NCI-H446 (cell line): ENCODE measurements at places on chromosomes 6 and 20.

DNA sequence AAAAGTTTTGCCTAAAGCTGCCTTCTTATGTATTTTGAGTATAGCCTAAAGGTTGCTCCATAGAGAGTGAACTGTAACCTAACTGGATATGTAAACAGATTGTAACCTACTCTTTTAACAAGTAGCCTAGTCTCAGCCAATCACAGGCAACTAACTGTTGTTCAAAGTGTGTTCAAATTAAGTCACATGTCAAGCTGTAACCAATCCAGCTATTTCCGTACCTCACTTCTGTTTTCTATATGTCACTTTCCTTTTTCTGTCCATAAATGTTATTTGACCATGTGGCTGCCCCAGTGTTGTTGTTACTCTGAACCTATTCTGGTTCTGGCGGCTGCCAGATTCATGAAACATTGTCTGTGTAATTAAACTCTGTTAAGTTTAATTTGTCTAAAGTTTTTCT is 47.4 kb upstream of the RNGTT start:
- DNase-seq: no peak

- no peak for DNase-seq
Observed at GRCh38 chr6:124881898-124882578, 80.2 kb upstream of the RNF217 start.

DNA sequence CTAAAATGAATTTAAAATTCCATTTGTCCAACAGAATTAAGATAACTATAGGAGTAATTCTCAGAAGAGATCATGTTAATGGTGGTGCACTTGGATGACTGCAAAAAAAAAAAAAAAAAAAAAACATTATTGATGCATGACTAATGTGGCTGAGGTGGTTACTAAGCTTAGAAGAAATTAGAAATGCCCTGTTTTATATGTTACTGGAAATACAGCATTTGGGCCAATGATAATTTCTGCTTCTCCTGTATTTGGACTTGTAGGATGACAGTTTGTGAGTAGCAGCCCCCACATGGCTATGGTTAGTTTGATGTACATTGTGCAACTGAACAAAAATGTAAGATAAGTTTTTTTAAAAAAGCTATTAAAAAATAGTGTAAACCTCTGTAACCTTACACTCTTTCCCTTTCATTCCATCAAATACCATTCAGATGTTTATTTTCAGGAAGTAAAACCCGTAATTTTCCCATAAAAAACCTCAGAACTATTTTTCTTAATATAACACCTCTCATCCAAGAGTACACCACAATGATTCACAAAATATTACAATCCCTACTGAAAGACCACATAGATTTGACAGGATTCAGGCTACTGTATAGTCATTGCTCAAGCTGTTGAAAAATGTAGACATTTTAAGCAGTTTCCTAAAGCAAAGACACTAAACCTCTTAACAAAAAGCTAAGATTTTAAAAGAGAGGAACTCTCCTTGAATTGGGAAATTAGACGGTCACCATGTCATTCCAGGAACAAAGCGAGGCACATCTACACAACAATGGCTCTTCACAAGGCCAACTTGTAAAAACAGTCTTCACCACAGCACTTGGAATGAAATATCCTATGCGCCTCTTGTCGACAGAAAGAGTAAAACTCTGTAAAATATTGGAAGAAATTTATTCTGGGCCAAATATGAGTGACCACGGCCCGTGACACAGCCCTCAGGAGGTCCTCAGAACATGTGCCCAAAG is 83.0 kb downstream of the WDR27 start:
- DNase-seq: no peak

DNA sequence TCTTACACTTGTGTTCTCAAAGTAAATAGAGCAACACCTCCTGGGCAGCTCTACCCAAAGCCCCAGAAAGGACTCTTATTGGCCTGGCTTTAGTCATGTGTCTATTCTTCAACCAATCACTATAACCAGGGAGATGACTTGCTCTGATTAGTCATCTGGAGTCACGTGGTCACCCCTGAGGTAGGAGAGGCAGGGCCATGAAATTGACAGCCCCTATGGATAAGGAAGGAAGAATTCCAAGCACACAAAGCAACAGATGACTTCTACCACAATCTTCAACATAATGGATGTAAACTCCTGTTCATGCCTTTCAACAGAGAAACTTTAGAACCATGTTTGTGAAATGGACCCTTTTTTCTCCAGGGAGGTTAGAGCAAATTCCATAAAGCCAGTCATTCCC is 24.6 kb upstream of the EYA2 start:
- DNase-seq: no peak

DNA sequence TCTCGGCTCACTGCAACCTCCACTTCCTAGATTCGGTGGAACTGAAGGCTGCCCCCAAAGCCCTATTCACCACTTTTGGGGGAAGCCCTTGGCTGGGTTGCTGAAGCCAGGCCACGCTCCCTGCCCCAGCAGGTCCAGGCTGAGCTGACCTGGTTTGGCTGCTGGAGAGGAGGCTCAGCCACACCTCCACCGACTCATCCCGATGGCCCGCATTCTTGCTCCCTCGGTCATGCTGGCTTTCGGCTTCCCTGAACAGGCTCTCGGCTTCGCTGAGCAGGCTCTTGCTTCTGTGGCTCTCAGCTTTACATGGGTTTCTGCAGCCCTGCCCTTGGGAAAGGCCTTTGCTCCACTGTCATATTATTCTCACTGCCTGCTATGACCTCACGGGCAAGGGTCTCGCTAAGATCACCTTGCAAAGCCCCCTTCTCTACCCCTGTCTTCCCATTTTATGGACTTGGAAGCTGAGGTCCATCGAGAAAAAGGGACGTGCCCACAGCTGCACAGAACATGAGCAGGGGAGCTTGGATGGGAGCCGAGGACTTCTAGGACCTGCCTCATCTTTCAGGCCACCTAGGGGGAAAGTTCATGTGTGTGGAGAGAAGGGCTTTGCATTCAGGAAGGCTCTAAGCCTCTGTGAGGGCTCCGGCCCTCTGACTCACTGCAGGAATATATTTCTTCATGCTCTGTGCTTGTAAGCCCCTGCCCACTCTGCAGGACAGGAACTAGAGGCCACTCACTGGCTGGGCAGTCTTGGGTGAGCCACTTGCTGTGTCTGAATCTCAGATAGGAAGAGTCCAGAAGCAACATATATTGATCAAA is 15.6 kb downstream of the ARHGAP40 start:
- no peak for DNase-seq

DNA sequence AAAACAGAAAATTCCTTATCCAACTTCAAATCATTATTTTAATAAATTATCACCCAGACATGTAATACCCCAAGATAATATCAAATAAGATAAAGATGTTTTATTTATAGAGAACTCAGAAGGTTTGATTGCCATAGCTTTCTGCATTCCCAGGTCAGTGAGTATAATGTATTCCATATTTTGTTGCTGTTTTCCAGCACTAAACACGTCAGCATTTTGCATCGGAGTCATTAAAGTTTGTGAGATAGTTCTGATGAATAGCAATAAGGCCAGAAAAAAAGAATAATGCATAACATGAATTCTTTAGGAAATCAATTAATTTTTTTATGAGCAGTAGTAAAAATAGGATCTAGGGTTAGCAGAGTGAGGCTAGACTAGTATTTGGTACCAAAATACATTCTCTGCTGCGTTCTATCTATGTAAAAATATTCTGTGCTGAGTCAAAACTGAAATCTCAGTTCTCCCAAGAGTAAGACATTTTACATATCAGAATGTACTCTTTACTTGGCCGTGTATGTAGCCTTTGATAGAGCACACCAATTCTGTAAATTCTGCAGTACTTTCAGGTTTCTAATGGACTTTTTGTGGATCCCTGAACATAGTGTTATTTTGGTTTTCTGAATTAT is 269.9 kb upstream of the AGPAT4 start:
- DNase-seq: no peak

- no peak for DNase-seq
Observed at GRCh38 chr6:109579361-109579760, 96.3 kb upstream of the ZBTB24 start.

DNA sequence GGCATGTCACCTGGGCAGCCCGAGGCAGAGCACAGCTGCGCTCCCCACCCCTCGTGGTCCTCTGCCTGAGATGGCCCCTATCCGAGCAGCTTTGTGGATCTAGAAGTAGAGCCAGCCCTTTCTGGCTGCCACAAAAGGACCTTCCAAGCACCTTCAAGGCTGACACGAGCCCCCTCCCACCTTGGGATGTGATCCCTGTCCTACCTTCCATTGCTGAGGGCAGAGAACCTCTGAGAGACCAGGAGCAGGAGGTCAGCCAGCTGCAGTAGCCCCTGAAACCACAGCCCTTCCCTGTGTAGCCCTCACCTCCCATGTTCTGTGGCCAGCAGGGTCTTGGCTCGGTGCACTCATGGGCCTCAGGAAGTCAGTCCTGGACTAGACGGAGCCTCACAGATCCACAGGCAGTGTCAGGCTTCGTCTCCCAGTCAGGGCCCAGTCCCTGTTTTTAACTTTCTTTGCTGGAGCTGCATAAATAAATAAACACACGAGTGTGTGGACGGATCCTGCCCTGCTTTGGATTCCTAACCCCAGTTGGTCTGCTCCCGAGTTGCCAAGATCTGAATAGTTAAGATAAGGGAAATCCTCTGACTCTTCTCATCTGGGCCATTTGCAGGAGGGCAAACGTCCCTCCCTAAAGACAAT is 507.7 kb downstream of the PREX1 start:
- no peak for DNase-seq

DNA sequence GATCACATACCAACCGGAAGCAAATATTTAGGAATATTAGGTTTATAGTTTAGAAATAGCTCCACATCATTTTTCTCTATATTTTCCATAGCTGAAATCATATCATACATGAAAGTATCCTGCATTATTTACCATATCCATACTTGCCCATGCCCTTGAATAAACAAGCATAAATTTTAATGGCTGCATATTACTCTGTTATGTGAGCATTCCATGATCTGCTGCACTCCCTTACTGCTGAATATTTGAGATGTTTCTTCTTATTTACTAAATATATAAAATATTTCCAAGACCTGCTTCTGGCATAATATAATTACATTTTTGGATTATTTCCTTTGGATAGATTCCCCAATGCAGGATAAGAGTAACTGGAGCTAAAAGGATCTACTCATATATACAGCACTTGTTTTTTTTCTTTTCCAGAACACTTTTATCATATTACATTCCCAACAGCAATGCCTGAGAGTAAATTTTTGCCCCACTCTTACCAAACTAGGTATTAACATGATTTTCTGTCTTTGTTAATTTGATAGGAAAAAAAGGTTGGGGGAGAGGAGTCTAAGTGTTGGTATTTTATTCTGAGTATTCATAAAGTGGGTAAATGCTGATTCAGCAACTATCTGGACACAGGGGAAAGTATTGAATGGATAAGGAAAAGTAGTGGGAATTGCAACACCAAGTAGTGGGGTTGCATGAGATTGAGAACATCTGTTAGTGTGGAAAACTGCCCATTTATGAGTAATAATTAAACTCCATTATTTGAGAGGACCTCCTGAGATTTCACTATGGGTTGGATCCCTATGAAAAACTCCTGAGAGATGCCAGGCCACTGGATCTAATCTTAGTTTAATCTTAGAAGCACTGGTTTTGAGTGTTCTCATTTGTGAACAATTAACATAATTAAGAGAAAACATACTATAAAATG is 76.0 kb downstream of the MAN1A1 start:
- DNase-seq: peak; percentile 58

DNA sequence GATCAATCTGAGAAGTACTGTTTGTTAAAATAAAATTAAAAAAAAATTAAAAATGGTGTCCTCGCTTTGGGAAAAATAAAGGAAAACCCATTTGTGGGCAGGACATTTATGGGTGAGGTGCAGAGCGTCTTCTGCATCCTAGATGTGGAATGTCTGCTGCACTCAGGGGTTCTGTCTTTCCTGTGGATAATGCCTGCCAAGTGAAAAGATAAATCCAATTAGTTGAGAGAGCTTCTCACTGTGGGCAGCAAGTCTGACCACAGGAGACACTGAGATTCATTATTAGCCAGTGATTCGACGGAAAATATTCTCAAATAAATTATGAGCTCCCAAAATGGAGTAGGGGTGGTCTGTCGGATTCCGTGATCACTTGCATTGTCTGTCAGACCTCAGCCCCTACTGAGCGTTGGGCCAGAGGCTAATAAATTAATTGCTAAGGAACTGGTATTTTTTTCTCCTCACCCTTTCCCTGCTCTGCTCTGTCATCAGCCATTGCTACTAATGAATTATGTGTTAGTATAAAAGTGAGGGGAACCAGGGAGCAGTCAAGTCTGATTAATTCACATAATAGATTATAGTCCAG is 10.0 kb downstream of the GMPR start:
- no peak for DNase-seq

DNA sequence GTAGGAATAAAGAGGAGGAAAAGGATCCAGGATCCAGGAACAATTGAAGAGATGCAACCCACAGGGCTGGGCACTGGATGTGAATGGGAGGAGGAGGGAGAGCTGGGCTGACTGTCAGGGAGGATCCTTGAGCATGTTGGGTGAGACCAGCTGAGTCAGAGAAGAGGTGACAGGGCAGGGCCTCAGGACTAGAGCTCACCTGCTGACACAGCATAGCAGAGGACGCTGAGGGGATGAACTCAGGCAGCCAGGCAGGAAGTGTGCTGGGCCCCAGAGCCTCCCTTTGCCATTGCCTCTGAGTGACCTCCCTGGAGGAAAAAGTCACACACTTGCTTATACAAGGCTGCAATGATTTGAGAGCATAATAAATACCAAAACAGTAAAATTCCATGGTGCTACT is 72.3 kb downstream of the ZNF133 start:
- DNase-seq: no peak

- DNase-seq: no peak
Observed at GRCh38 chr6:80223743-80224212, 117.3 kb downstream of the BCKDHB start.

DNA sequence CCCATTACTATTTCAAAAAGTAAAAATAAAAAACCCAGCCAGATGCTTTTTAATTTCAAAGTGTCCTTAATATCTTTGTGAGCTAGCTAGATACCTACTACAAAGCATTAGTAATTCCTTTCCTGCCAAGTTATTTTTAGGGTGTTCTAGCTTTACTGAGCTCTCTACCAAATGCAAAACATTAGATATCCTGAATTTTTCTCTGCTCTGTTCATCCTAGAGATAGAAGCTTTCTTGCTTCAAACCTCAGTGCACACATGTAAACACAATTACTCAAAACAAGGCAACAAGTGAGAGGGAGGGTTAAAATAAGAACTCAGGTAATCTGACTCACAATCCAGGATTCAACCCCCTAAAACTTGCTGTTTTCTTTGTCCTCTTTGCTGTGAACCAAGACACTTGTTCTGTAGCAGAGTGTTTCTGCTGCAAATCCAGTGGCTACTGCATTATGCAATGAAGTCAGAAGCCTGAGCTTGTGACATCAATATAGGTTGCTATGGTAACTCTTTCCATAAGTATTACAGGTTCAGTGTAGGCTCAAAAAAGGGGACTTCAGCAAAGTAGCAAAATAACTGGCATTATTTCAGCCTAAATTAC is 72.6 kb upstream of the STXBP5 start:
- DNase-seq: no peak

- DNase-seq: no peak
Observed at GRCh38 chr6:91352878-91353277, 766.0 kb upstream of the MAP3K7 start.

DNA sequence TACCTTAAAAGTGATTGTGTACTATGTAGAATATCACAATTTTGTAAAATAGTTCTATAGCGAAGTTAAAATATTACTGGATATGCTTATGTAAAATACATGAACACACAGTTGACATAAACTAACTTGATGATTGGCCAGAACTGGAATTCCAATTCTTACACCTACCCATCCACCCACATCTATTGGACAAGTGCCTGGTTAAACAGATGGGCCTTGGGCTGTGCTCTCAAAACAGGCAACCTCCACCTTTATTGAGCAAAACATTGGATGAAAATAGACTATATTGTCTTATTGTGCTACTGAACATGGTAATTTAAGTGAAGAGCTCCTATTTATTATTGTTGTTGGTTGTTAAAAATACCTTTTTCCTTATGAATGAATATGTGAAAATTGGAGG is 154.0 kb upstream of the FLRT3 start:
- DNase-seq: peak; percentile 70
